ENCODE measurements at places on chromosomes 6 and 20.

DNA sequence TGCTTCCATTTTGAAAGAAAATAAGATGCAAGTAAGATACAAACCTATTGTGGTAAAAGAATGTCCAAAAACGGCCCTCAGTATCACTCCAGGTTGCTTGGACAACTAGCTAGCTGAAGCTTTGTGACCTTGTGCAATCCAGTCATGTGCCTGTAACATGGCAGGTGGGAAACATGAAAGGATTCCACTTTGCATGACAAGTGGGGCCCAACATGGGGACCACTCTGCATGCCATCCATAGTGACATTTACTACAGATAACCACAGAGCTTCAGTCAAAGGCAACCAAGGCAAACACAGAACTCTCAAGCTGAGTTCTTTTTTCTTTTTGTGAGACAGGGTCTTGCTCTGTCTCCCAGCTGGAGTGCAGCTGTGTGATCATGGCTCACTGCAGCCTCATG is 15.8 kb upstream of the FBXO9 start:
- no peak for DNase-seq

- DNase-seq = no peak
Observed at GRCh38 chr20:2914160-2914559, 40.9 kb downstream of the PTPRA start.

GRCh38 chr6:143759666-143760065 is 81.9 kb downstream of the PHACTR2 start:
- DNase-seq = no peak

GRCh38 chr6:43328528-43328927 is 19.9 kb upstream of the CRIP3 start:
- DNase-seq = no peak

DNA sequence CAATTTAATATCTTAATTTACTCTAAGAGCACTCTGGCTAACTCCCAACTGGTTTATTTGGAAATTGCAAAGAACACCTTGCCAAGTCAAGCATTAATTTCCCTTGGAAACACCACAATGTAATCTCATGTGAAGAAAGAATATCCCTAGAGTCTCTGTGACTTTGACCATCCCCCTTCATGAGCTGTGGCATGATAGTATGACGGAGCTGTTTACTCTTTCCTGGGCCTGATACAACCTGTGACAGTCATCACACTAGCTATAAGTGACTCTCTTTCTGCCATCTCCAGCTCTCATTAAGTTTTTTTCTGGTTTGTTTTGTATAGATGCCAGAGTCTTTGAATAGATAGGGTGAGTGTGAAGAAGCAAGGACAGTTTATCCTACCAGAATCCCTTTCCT is 470.3 kb upstream of the JARID2 start:
- no peak for DNase-seq

- DNase-seq = no peak
Observed at GRCh38 chr6:102298051-102298450, 904.5 kb downstream of the GRIK2 start.

DNA sequence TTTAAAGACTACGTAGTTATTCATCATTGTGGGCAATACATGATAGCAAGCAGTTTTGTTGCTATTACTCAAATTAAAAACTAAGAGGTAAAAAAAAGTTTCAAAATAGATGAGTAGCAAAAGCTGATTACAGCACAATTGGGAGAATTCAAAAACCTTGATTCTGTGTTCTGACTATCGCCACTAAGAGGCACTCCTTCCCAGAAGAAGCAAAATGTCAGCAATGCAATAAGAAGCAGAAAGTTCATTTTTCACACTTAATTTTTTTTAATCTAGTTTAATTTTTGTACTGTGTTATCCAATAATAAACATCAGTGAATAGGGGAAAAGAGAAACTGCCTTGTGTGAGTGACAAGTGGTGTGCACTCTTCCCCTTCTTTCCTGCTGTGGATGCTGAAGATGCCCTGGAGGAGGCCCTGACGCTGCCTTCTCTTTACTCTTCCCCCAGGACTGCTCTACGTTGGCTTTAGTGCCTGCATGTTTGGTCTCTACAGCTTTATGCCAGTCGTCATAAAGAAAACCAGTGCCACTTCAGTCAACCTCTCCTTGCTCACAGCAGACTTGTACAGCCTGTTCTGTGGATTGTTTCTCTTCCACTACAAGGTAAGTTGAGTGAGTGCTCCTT is 263.2 kb upstream of the PLN start:
- DNase-seq = no peak

DNA sequence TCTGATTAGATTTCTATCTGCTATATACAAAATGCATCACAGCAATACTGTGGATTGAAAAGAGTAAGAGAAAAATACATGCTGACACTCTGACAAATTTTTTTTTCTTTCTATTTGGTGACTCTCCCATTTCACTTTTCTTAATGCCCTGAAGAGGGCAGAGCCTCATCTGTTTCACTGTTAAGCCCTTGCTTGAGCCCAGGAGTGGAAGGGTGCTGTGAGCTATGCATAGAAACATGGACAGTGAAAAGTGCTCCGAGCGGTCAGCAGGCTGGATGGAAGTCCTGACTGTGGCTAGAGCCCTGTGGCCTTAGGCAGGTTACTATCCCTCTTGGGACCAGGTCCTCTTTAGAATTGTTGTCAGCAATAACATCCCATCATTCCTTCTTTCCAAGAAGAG is 17.4 kb upstream of the CSE1L start:
- DNase-seq = no peak

DNA sequence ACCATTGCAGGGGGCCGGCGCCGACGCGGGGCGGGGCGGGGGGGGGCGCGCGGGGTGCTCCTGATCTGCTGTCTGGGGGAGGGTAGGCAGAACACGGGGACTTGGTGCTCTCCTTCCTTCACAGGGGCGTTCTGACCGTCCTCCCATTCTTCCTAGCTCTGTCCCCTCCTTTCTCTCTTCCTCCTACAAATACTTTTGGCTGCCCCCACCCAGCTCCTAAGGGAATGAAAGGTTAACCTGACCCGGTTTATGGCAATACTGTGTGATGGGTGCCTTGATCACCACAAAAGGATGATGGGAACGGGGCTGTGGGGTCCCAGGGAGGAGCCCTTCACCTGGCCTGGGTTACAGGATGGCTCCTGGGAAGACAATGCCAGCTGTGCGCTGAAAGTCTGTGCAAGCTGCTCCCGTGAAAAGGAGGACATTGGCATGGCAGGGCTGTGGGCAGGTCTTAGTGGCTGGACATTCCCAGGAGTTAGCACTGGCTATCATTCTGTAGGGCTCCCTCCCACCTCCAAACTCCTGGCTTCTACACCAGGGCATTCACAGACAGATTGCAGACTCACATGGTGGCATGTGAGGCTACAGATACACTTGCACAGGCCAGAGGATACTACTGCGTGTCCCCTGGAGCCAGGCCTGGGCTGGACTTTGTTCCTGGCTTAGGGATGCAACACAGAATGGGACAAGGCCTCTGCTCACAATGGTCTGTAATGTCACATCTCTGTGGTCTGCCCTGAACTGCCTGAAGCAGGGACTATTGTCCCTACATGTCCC is 1.9 kb upstream of the TPD52L2 start:
- DNase-seq = no peak

GRCh38 chr6:155380666-155381332 is 66.5 kb upstream of the TFB1M start:
- no peak for DNase-seq

DNA sequence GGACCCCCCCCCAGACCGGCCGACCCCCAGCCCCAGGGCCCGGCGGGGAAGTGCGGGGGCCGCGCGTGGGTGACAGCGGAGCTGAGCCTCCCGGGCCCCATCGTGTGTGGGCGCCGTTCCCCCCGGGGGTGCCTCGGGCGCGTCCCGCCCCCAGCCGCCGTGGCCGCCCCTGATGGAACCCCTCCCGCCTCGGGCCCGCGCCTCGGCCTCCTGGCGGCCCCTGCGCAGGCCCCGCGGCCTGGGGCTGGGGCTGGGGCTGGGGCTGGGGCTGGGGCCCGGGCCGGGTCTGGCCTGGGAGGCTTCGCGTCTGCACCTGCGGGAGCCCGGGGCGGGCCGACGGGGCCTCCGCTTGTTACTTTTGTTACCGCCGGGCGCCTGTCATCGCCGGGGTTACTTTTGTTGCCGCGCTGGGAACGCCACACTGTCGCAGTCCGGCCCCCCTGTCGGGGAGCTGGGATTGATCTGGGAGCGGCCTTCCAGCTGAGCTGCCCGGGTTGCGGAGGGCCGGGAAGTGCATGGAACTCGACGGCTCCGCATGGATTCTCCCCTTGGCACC is 598 bp downstream of the OGFR start:
- no peak for DNase-seq
